ENCODE measurements at places on chromosomes 1 and 21.

- H3K36me3 ChIP-seq: no peaks in the 10 kb centered on the region
- peaks cover 50% of the 10 kb centered on the region for H3K27me3 ChIP-seq
- DNase-seq: no peak
- H3K4me3 ChIP-seq: no peak overlapping the region
Measured at GRCh38 chr1:61455400-61455799, 269.5 kb downstream of the TM2D1 start.

DNA sequence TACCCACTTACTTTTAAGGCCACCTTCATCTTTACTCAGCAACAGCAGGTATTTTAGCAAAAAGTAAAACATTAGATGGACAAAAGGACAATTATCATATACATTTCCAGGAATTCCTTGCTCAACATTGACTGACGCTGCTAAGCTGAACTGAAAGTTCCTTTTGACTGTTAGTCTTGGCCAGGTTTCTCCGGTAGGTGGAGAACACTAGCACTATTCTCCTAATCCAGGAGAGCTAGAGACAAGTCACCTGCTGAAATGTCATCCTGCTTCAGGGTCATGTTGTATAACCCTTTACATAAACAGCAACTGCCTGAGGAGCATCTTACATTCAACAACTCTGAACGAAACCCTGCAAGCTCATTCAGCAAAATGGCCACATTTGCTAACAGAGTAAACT lies 109.0 kb upstream of the ESRRG start:
- no peaks in the 10 kb centered on the region for H3K27me3 ChIP-seq
- H3K27ac ChIP-seq: no peak overlapping the region
- H3K4me3 ChIP-seq: no peak overlapping the region
- H3K4me1 ChIP-seq: no peaks in the 10 kb centered on the region

DNA sequence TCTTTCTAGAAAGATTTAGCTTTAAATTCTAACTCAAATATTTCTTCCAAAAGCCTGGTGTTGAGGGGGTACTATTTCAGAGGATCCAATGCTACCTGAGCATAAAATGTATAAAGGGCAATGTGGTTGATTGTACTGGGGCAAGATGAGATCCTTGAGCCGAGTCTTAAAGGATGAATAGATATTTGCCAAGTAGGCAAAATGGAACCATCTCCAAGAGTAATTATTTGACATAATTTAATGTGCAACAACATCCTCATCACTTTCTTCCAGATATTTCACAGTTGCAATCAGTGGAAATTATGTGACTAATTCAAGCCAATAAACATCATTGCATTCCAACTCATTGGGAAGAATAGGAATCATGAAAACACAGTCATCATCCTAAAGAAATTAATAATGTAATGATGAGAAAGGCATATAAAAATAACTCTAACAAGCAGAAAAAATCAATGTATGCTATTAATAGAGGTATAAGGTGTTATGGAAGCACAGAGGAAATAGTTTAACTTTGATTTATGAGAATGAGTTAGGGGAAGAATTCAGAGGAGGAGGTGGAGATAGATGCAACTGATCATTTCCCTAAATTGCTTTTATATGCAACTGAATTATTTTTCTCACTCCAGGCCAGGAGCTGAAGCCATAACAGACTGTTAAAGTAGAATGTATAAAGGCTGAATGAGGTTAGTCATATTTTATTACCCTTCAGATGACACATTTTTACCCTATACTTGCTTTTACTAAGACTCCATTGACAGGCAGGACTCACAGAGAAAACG lies 30.0 kb upstream of the RGS4 start:
- no peaks in the 10 kb centered on the region for H3K4me1 ChIP-seq
- H3K27me3 ChIP-seq: no peaks in the 10 kb centered on the region
- no peak for DNase-seq
- no peak overlapping the region for H3K4me3 ChIP-seq
- H3K27ac ChIP-seq: no peak overlapping the region

- no peak overlapping the region for H3K27ac ChIP-seq
- H3K4me3 ChIP-seq: no peak overlapping the region
- H3K4me1 ChIP-seq: peaks cover 11% of the 10 kb centered on the region
- no peak for DNase-seq
Measured at GRCh38 chr1:31708324-31708723, 4.5 kb upstream of the COL16A1 start.

DNA sequence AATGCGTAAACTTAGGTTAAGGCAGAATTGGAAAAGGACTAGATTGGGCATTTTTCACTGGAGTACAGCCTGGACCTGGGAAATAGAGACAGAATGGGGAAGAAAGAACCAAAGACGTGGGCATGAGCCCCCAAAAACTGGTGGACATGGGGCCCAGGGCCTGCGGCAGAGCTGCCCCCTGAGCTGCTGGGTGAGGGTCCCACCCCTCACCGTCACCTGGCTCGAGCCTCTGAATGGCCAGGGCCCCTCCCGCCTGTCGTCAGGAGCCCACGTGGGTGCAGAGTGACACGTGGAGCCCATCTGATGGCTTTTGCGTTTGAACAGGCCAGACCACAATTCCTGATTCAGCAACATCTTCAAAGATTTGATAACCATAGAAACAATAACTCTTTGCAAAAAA lies 360.9 kb upstream of the VAMP3 start:
- H3K4me3 ChIP-seq: no peak overlapping the region
- H3K27ac ChIP-seq: peak overlapping the region; percentile 2
- no peaks in the 10 kb centered on the region for H3K36me3 ChIP-seq

DNA sequence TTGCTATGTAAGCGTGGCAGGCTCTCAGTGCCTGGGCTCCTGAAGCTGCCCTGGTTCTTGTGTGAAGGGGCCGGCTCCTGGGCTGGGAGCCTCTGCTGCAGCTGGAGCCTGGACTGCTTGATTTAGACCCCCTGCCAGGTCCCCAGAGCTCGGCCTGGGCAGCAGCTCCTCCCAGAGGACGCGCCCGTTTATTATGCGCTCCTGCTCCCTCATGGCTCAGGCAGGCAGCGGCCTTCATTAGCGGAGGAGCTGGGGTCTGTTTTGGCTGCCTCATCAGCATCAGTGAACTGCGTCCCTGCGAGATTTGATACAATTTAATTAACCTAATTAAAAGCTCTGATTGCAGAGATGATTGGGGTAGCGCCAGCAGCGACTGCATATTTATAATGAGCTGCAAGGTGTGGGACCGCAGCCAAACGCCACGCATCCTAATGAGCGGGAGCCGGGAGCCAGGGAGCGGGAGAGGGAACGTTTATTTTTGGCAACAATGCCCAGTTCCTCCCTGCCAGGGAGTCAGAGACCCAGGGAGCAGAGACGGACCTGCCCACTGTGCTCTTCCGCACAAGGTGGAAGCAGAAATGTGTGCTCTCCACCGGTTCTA lies 16.6 kb downstream of the UTP11 start:
- no peaks in the 10 kb centered on the region for H3K36me3 ChIP-seq
- H3K4me1 ChIP-seq: peaks cover 31% of the 10 kb centered on the region
- DNase-seq: no peak
- H3K4me3 ChIP-seq: peak overlapping the region; percentile 78

DNA sequence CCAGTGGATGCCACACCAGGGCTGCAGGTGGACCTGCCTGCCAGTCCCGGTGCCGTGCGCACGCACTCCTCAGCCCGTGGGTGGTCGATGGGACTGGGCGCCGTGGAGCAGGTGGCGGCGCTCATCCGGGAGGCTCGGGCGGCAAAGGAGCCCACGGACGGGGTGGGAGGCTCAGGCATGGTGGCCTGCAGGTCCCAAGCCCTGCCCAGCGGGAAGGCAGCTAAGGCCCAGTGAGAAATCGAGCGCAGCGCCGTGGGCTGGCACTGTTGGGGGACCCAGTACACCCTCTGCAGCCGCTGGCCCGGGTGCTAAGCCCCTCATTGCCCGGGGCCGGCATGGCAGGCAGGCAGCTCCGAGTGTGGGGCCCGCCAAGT lies 1171.8 kb upstream of the B3GALT2 start:
- no peak for DNase-seq
- no peak overlapping the region for H3K27ac ChIP-seq
- H3K27me3 ChIP-seq: no peaks in the 10 kb centered on the region
- H3K4me1 ChIP-seq: no peaks in the 10 kb centered on the region

- peaks cover 28% of the 10 kb centered on the region for H3K4me1 ChIP-seq
- no peaks in the 10 kb centered on the region for H3K27me3 ChIP-seq
- DNase-seq: no peak
- H3K4me3 ChIP-seq: no peak overlapping the region
- H3K27ac ChIP-seq: no peak overlapping the region
Measured at GRCh38 chr1:76279101-76279748, 204.7 kb downstream of the ST6GALNAC3 start.

GRCh38 chr1:213474054-213474453 lies 423.0 kb downstream of the RPS6KC1 start:
- no peaks in the 10 kb centered on the region for H3K27me3 ChIP-seq
- no peak overlapping the region for H3K27ac ChIP-seq
- H3K4me3 ChIP-seq: no peak overlapping the region
- DNase-seq: no peak
- H3K36me3 ChIP-seq: no peaks in the 10 kb centered on the region

DNA sequence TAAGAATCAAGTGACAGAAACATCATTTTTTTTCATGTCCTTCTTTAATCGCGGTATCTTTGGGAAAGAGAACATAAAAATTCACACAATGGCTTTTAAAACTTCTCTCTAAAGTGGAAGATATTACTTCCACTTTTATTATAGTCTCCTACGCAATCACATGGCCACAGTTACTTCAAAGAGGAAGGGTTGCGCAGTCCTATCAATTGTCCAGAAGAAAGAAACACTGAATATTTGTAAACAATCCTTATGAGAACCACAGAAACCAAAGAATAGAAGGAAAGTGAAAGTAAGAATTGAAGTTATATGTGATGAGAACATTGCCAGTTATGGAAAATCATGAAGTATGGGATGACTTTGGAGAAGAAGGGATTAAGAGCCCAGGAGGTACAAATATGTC lies 32.6 kb downstream of the CFH start:
- DNase-seq: no peak
- no peaks in the 10 kb centered on the region for H3K27me3 ChIP-seq
- no peak overlapping the region for H3K4me3 ChIP-seq
- no peak overlapping the region for H3K27ac ChIP-seq
- no peaks in the 10 kb centered on the region for H3K36me3 ChIP-seq

GRCh38 chr21:25331286-25331685 lies 276.0 kb downstream of the MRPL39 start:
- no peaks in the 10 kb centered on the region for H3K4me1 ChIP-seq
- no peak overlapping the region for H3K27ac ChIP-seq
- H3K27me3 ChIP-seq: no peaks in the 10 kb centered on the region
- no peak overlapping the region for H3K4me3 ChIP-seq
- H3K36me3 ChIP-seq: no peaks in the 10 kb centered on the region

- H3K27ac ChIP-seq: no peak overlapping the region
- no peaks in the 10 kb centered on the region for H3K4me1 ChIP-seq
- no peak overlapping the region for H3K4me3 ChIP-seq
- DNase-seq: no peak
- H3K27me3 ChIP-seq: no peaks in the 10 kb centered on the region
- peaks cover 14% of the 10 kb centered on the region for H3K36me3 ChIP-seq
Measured at GRCh38 chr21:10511116-10511515, 10.3 kb upstream of the TPTE start.

- no peak overlapping the region for H3K27ac ChIP-seq
- H3K4me3 ChIP-seq: no peak overlapping the region
- no peaks in the 10 kb centered on the region for H3K27me3 ChIP-seq
- no peak for DNase-seq
- H3K36me3 ChIP-seq: peaks cover 7% of the 10 kb centered on the region
Measured at GRCh38 chr1:38908821-38909220, 27.4 kb upstream of the GJA9 start.

DNA sequence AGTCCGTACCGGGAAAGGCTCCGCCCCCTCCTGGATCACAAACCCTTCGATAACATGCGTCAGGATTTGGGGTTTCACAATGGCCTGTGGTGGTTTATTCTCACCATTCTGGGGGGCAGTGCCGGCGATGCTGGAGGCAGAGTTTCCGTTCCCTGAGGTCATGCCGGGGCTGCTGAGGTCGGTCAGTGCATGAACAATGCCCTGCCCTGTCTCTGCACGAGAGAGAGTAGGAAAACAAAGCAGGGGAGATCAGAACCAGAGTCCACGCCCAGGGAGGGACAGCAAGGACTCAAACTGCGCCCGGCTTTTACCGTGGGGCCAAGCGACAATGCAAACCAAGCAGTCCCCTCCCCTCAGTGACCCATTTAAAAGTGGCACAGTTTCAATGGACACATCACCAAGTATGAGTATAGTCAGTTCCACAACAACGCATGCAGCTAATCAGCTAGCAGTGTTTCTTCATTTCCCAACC lies 13.2 kb upstream of the A3GALT2 start:
- H3K27ac ChIP-seq: peak overlapping the region; percentile 54
- no peaks in the 10 kb centered on the region for H3K27me3 ChIP-seq
- H3K36me3 ChIP-seq: peaks cover 21% of the 10 kb centered on the region
- H3K4me3 ChIP-seq: peak overlapping the region; percentile 38
- no peak for DNase-seq

- H3K4me1 ChIP-seq: peaks cover 5% of the 10 kb centered on the region
- no peak overlapping the region for H3K4me3 ChIP-seq
- H3K36me3 ChIP-seq: no peaks in the 10 kb centered on the region
- H3K27me3 ChIP-seq: peaks cover 29% of the 10 kb centered on the region
Measured at GRCh38 chr1:47184090-47184821, 5.6 kb downstream of the PDZK1IP1 start.

DNA sequence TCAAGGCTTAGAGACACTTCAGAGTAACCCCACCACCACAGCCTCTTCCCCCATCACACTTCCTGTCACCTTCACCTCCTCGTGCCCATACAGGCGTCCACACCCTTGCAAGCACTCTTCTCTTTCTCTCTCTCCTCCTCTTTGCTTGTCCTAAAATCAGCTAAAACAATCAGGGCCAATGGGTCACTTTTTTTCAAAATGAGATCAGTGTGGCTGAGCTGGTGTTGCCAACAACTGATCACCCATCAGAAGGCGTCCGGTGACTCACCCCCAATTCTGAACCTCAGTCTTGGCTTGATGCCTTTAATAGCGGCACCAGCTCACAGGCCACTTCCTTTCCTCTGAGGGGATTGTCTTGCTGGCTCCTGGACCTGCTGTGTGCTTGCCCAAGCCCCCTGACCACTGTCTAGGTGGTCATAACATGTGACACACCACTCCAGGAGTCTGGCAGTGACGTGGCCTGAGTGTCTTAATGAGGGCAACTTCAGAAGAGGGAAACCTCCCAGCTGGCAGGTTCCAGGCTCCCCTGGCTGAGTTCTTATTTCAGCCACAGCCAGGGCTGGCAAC lies 1.6 kb downstream of the DRAXIN start:
- H3K36me3 ChIP-seq: no peaks in the 10 kb centered on the region
- DNase-seq: no peak
- peak overlapping the region; percentile 78 for H3K4me3 ChIP-seq
- H3K4me1 ChIP-seq: peaks cover 22% of the 10 kb centered on the region
- peaks cover 47% of the 10 kb centered on the region for H3K27me3 ChIP-seq

- no peaks in the 10 kb centered on the region for H3K36me3 ChIP-seq
- H3K27ac ChIP-seq: peak overlapping the region; percentile 43
- H3K4me1 ChIP-seq: peaks cover 11% of the 10 kb centered on the region
- no peak overlapping the region for H3K4me3 ChIP-seq
- DNase-seq: no peak
- H3K27me3 ChIP-seq: no peaks in the 10 kb centered on the region
Measured at GRCh38 chr1:15236321-15236721, 10.7 kb upstream of the FHAD1 start.

DNA sequence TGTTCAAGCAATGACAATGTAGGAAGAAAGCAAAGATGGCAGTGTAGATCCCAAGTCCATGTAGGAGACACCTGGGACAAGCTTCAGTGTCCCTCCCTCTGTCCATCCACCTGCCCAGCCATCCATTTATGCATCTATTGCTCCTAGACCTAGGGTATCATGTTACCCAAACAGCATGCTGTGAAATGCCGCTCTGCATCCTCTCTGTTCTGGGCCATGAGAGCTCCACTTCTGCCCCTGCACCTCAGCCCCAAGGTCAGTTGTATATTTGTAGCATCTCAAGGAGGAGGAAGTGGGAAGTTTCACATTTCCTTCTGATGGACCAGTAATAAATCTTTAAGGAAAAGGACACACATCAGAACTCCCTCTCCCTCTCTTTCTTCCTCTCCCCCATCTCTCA lies 27.9 kb upstream of the TSPEAR start:
- H3K4me1 ChIP-seq: peaks cover 9% of the 10 kb centered on the region
- no peak overlapping the region for H3K4me3 ChIP-seq
- DNase-seq: no peak
- H3K36me3 ChIP-seq: no peaks in the 10 kb centered on the region

All from neural crest cell (in vitro differentiated cells).